ENCODE measurements at places on chromosomes 16 and 17.

DNA sequence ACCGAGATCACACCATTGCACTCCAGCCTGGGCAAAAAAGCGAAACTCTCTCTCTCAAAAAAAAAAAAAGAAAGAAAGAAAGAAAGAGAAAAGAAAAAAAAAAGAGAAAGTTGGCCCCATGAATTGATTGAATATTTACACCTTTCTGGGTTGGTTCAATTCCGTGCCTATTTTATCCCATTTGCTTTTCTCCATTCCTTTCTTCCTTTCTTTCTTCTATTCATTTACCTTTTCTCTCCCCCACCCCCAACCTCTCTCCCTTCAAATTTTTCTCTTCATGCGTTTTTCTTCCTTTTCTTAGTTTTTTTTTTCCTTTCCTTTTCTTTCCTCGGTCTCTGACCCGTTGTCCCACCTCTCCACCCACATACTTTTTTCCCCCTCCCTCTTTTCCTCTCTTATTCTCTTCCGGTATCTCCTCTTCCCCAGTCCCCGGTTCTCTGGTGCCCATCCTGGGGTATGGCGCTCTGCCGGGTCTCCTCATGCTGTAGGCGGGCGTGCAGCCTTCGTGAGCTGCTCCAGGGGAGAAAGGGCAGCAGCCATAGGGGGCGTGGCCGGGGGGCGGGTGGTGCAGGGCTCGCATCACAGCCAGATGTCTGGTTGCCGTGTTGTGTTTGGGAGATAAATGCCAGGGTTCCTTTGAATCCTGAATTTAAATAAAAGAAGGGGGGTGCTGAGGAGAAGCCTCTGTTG lies 5.3 kb upstream of the COL1A1 start:
- DNase-seq = no peak

GRCh38 chr16:12811441-12812383 lies 8.0 kb upstream of the CPPED1 start:
- no peak for DNase-seq

DNA sequence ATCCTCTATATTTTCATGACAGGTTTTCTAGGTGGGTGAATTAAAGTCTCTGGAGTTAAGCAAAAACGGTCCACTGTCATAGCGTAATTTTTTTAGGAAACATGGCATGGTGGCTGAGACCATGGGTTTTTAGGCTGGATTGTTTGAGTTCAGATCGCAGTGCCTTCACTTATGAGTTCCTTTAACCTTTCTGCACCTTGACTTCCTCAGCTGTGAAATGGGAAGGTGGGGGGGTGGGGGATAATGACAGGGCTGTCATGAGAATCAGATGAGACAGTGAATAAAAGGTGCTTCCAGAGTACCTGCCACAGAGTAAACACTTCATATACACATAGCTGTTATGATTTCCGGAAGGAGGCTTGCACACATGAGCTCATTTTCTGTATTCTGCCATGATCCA lies 11.8 kb downstream of the PRCD start:
- DNase-seq = no peak

- no peak for DNase-seq
Measured at GRCh38 chr16:11557801-11558200, 28.9 kb downstream of the LITAF start.

DNA sequence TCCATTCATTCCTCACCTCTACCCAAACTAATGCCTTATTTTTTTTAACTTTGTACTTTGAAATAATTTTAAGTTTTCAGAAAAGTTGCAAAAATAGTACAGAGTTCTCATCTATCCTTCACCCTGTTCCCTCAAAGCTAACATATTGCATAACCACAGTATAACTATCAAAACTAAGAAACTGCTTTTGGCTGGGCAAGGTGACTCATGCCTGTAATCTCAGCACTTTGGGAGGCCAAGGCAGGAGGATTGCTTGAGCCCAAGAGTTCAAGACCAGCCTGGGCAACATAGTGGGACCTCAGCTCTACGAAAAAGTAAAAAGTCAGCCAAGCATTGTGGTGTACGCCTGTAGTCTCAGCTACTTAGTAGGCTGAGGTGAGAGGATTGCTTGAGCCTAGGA lies 147.7 kb downstream of the SKAP1 start:
- no peak for DNase-seq

DNA sequence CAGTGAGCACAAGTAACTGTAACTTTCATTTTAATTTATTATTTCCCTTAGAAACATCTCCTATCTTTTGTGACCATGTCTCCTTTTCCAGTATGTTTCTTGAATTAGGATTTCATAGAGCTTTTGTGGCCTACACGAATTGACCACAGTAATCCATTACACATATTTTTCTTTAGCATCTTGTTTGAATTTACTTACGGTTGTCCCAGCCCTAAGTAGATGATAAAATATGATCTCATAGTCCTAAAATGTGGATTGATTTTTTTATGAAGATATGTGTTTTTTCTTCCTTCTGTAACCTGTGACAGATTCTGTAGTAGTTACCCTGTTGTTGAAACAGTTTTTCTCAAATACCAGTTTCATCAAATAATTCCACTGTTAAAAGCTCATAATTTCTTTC lies 61.5 kb downstream of the NF1 start:
- no peak for DNase-seq

DNA sequence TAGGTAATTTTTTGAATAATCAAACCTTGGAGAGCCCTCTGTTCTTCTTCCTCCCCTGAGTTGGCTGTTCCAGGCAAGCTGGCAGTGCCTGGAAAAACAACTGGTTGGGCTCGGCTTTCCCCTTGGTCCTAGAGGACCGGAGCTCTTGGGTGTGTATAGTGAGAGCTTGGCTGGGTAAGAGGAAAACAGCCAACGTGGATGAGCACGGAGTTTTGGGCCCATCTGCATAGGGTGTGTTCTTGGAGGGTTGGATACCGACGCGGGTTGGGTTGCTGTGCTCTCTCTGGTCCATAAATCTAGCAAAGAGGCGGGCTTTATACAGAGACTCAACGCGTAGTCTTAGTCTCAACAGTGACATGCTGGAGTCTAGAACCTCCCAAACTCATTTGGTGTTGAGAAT lies 23.2 kb downstream of the ITGB3 start:
- DNase-seq = no peak

DNA sequence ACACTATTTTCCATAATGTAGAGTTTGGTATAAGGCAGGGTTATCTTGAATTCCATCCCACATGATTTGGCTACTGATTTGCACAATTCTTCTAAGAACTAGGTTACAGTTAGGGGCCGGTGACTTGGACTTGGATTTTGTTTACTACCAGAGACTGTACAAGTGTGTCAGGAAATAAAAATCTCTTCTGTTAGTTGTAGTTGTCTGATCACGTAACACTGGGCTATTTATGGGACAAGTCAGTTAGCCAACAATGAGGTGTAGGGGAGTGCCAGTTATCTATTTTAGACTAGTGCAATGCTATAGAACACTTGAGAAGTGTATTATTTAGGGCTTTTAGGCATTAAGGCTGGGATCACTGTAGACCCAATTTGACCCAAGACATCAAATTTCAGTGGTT lies 39.7 kb upstream of the GHDC start:
- DNase-seq = no peak

- DNase-seq = no peak
Measured at GRCh38 chr16:4309833-4310266, 6.0 kb upstream of the GLIS2 start.

All from cortex of kidney (tissue), 1 donor.